ENCODE measurements at places on chromosomes 13 and 19. TPM values are rescaled to one million over a fixed set of nuclear protein-coding genes. Genes with fewer than 3 reads are reported as not detected.
A peak's percentile ranks its signal among the peaks of the same experiment; 100 is the strongest.

DNA sequence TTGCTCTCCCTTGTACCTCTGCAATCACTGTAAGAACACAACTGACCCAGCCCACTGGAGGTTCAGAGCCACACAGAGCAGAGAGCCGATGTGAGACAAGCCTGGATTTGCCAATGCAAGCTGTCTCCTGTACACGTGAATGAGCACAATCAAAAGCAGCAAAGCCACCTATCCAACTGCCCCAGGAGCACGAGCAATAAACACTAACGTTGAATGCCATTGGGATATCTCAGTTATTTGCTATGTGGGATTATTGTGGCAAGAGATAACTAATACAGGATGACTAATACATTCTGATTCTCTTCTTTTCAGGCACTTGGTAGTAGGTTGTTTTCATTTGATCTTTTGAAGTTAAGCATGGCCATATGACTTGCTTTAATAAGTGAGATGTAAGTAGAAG lies 85.2 kb upstream of the FAM216B start:
- H3K27me3 ChIP-seq, result no peaks in the 10 kb centered on the region
- no peak overlapping the region for H3K27ac ChIP-seq
- H3K4me1 ChIP-seq, result no peaks in the 10 kb centered on the region
- no peak for DNase-seq
- no peak overlapping the region for H3K4me3 ChIP-seq
- H3K36me3 ChIP-seq, result no peaks in the 10 kb centered on the region

- H3K36me3 ChIP-seq, result no peaks in the 10 kb centered on the region
- H3K27ac ChIP-seq, result no peak overlapping the region
- H3K27me3 ChIP-seq, result no peaks in the 10 kb centered on the region
- H3K4me3 ChIP-seq, result no peak overlapping the region
Observed at GRCh38 chr13:65551208-65551607, 1678.9 kb downstream of the PCDH9 start.

The CD37 gene
- 2.9 TPM for total RNA-seq

The KIR2DL4 gene
- 0.32 TPM for total RNA-seq

DNA sequence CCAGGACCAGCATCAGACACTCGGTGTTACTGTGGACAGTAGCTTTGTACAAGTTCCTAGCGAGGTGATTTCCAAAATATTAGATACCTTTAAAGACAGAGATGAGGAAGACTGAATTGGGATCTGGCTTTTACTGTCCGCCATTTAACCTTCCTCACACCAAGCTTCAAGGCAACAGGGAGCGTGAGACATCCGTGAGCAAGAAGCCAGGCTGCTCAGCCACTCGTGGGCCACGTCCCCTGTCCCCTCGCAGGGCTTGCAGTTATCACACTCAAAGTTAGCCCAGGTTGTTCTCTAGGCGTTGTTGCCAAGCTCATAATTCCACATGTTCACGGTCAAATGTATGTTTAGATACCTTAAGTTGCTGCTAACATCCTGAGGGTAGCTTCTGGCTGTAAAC lies 102.9 kb downstream of the COL4A2 start:
- peak overlapping the region; percentile 89 for H3K27ac ChIP-seq
- H3K4me1 ChIP-seq, result no peaks in the 10 kb centered on the region
- H3K4me3 ChIP-seq, result no peak overlapping the region
- no peaks in the 10 kb centered on the region for H3K36me3 ChIP-seq
- no peak for DNase-seq

- H3K27ac ChIP-seq, result no peak overlapping the region
- no peaks in the 10 kb centered on the region for H3K36me3 ChIP-seq
- no peak overlapping the region for H3K4me3 ChIP-seq
- H3K27me3 ChIP-seq, result no peaks in the 10 kb centered on the region
- H3K4me1 ChIP-seq, result no peaks in the 10 kb centered on the region
Observed at GRCh38 chr13:22505489-22505888, 675.3 kb upstream of the SGCG start.

GRCh38 chr13:75610466-75610865 lies 25.7 kb upstream of the LMO7 start:
- no peaks in the 10 kb centered on the region for H3K4me1 ChIP-seq
- no peak overlapping the region for H3K4me3 ChIP-seq
- no peak overlapping the region for H3K27ac ChIP-seq
- H3K27me3 ChIP-seq, result no peaks in the 10 kb centered on the region

DNA sequence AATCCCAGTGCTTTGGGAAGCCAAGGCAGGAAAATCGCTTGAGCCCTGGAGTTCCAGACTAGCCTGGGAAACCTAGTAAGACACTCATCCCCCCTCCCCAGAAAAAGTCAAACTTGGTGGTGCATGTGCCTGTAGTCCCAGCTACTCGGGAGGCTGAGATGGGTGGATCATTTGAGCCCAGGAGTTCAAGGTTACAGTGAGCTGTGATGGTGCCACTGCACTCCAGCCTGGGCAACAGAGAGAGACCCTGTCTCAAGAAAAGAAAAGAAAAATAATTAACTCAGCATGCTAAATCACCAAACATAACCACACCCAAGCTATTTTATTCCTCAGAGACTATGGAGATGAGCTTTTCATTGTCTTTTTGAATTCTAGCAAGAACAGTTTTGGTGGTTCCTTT lies 56.2 kb upstream of the SCEL start:
- peak overlapping the region; percentile 35 for H3K27ac ChIP-seq
- H3K4me1 ChIP-seq, result no peaks in the 10 kb centered on the region

The C19orf38 gene
- total RNA-seq, result 2.7 TPM

- H3K27ac ChIP-seq, result no peak overlapping the region
- no peaks in the 10 kb centered on the region for H3K36me3 ChIP-seq
- DNase-seq, result no peak
- no peak overlapping the region for H3K4me3 ChIP-seq
Observed at GRCh38 chr13:50132904-50133357, 117.7 kb downstream of the KCNRG start.

All from breast epithelium (tissue), 4 donors.